NCI-H446 treated with DMSO at 0.1 percent for 48 hours (cell line): ENCODE measurements at places on chromosomes 3 and 15.

DNA sequence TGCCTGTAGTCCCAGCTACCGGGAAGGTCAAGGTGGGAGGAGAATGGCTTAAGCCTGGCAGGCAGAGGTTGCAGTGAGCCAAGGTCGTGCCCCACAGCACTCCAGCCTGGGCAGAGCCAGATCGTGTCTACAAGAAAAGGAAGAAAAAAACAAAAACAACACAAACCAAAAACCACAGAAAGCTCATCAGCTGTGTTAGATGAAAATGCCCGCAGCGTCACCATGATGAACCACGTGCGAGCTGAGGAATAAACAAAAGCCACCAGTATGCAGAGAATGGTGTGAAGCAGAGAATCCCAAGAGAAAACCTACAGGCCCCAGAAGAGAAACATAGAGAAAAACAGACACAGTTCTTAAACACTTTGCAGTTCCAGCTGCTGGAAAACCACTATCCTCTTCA, 19.7 kb upstream of the TM4SF19 start:
- DNase-seq, result no peak

DNA sequence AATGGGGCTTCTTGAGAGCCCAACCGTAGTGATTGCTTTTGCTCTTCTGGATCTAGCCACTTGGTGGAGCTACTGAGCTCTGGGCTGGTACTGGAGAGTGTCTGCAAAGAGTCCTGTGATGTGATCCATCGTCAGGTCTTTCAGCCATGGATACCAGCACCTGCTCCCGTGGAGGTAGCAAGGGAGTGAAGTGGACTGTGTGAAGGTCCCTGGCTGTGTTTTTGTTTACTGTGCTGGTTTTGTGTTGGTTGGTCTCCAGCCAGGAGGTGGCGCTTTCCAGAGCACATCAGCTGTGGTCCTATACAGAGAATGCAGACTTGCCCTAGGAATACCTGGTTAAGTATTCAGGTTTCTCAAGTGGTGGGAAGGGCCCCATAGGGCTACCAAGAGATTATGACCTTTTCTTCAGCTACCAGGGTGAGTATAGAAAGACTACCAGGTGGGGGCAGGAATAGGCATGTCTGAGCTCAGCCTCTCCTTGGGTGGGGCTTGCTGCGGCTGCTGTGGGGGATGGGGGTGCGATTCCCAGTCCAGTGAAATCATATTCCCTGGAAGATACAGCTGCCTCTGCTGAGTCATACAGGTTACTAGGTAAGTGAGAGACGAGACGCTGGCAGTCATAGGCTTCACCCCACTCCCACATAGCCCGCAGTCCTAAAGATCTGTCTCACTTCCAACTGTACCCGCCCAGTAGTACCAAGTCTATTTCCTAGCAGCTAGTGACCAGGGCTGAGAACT, 733.7 kb downstream of the ZNF385D start:
- no peak for DNase-seq

- DNase-seq, result no peak
Measured at GRCh38 chr3:27986234-27986879, 255.1 kb upstream of the CMC1 start.

GRCh38 chr3:140176526-140176925, 241.5 kb downstream of the CLSTN2 start:
- peak; percentile 20 for DNase-seq
